ENCODE measurements at places on chromosomes 2 and 18.
A peak's percentile ranks its signal among the peaks of the same experiment; 100 is the strongest.

DNA sequence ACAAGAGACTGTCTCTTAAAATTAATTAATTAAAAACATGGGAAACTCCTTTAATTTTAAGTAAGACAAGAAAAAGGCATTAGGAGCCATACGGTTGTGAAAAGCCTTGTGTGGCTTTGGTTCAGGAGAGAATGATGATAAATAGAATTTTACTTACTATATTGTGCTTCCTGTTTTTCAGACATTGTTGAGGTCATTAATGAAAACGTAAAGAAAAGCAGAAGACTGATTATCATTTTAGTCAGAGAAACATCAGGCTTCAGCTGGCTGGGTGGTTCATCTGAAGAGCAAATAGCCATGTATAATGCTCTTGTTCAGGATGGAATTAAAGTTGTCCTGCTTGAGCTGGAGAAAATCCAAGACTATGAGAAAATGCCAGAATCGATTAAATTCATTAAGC is 10.7 kb upstream of the IL1RL2 start:
- no peak for DNase-seq

DNA sequence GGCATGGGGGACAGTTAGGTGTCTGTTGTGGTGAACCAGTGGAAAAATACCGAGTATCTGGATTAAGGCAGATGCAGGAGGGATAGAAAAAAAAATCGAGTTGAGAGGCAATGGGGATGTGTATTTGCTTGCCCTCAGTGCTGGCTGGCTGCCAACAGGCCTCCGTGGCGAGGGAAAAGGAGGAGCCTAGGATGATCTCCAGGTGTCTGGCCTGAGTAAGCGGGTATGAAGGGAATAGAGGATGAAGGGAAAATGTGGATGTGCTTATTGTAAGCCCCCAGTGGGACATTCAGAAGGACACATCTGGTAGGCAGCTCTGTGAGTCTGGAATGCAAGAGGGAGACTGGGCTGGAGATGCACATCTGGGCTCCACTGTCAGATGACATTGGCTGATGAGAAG is 22.8 kb downstream of the KCNS3 start:
- no peak for DNase-seq

DNA sequence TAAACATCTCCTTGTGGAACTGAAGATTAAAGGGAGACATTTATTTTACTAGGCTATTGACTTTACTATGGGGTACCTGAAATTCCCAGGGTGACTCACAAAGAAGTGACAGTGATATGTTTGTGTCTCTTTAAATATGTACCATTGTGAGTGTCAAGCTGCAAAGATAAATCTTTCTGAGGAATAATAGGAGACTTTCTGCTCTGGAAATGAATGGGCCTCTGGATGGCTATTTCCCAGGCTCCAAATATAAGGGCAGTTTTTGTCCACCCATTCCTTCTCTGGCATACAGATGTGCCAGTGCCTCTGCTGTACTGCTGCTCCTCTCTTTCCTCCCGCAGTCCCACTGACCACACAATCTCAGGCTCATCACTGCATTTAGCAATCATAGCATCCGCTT is 586.4 kb upstream of the CNTNAP5 start:
- no peak for DNase-seq

DNA sequence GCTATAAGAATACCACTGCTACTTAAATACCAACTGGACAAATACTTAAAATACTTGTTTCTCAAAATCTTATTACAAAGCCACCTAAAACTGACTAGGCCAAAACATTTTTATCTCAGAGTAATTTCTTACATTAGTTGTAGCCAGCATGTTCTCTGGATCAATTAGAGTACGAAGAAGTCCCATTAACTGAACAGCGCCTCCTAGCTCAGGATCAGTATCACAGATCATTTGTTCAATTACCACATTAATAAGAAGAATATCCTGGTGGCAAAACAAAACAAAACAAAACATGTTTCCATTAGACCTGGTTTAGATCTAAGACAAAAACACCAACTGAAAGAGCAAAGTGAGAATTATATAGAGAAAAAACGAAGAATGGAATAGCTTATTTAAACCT is 36.0 kb downstream of the PPP4R3B start:
- no peak for DNase-seq

DNA sequence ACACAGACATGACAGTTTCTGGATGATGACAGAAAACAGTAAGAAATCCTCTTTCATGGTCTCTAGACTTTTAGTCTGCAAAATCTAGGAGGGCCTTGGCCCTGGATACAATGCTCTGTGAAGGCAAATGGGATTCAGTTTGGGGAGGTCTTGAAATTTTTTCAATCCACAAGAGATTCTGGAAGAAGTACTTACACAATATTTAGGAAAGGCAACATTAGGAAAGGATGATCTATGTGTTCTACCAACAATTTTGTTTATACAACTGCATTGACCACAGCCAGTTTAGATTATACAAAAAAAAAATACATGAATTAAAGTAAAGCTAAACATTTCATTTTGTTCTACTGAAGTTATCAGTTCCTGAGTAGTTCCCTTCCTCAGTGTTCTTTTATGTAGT is 208.0 kb downstream of the SRBD1 start:
- DNase-seq: no peak

DNA sequence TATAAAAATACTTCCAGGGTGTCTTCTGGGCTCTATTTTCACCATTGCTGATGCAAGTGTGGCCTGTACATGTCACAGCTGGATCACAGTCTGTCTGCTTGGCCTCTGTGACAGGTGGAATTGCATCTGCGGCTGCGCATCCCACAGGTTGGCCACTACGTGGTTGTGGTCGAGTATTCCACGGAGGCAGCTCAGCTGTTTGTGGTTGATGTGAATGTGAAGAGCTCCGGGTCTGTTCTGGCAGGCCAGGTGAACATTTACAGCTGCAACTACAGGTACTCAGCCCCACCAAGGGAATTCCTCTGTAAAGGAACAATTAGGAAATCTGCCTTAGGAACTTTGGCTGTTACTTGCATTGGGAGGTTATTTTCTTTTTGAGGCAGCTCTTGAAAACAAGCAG is 144.5 kb downstream of the LAMA3 start:
- no peak for DNase-seq

GRCh38 chr2:177808984-177809809 is 263.4 kb downstream of the PDE11A start:
- DNase-seq: no peak

GRCh38 chr2:137913169-137913568 is 51.1 kb upstream of the HNMT start:
- DNase-seq: no peak

DNA sequence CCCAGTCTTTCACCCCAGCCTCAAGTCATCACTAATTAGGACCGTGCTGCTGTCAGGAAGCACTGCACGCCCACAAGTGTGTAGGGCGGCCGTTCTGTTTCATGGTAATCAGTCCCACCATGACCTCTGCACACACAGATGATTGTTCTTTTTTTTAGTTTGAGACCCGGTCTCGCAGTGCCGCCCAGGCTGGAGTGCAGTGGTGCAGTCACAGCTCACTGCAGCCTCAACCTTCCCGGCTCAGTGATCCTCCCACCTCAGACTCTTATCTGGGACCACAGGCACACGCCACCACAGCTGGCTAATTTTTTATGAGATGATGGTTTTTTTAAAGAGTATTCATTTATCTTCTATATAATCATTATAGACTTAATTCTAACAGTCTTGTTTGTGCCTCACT is 1.8 kb upstream of the IAH1 start:
- no peak for DNase-seq

- DNase-seq: no peak
Measured at GRCh38 chr18:55328301-55328700, 259.7 kb downstream of the TCF4 start.

DNA sequence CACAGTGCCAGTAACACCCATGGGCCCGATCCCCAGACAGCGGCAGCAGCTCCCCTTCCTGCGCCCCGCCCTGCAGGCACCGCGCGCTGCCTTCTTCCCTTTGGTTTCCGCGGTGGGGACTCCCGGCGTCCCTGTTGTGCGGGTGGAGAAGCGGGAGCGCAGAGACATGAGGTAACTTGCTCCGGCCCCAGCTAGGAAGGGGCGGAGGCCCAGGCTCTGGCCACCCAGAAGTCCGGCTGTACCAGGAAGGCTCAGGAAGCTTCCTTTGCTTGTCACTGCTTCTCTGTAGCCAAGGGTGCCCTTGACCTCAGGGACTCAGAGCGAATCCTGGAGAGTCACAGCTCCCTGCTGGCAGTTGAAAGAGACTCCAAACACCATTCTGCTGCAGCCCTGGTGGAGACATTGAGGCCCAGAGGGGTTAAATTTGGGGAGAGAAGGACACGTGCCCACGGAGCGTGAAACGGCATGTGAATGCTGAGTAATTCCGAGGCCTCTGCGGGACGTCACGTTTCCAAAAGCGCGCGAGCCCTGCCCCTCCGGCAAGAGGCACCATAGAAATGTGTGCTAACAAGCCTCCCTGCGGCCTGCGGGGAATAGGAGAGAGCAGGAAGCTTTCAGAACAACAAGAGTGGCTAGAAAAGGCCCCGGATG is 6.7 kb upstream of the ADCY3 start:
- peak; percentile 55 for DNase-seq

DNA sequence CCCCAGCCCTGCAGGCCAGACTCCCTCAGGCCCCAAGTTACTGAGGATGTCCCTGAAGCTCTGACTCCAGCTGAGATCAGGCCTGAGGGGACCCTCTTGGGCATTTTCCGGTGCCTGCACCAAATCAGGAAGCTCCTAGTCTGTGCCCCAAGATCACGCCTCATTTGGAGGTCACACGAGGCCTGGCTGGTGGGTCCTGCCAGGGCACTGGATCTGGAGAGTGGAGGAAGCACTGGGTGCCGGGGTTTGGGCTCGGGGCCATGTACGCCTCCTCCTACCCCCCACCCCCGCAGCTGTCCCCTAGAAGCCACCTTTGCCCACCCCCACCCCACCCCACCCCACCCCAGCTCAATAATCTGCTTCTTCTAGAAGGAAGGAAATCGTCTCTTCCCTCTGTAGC is 16.2 kb downstream of the SH2D6 start:
- DNase-seq: no peak

DNA sequence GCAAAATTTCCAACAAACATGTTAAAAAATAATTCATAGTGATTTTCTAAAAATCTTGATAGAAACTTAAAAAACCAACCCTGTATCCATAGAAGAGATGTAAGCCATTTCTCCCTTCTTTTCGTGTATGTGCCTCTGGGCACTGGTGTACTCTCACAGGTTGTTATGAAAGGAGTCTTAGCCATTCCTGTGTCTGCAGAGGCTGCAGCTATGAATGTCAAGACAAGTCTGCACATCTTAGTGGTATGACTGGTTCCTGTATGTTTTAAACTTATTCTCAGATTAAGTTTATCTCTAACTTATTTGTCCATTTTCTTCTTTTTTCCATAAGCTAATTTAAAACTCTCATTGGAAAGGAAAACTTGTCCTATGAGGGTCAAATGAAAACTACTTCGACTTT is 84.0 kb downstream of the DPP4 start:
- no peak for DNase-seq

DNA sequence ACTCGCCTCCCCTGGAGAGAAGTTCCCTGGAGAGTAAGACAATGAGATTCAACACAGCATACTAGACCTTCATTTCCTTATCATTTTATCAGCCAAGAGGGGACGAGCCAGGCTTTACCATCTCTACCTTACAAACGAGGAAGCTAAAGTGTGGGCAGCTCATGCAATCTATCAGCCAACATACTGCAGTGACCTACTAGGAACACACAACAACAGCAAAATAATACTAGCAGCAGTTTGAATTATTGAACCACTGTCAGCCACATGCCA is 60.0 kb upstream of the TEX51 start:
- DNase-seq: no peak

- DNase-seq: no peak
Measured at GRCh38 chr18:71994273-71994672, 549.9 kb downstream of the CBLN2 start.

DNA sequence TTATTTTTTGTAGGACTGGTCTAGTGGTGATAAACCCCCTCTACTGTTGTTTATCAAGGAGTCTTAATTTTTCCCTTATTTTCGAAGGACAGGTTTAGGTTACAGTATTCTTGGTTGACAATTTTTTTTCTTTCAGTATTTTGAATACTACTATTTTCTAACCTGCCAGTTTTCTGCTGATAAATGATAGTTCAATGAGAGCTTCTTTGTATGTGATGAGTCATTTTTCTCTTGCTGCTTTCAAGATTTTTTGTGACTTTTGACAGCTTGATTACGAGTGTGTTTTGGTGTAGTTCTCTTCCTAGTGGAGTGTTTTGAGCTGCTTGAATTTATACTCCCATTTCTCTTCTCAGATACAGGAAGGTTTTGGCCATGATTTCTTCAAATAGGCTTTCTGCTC is 77.5 kb downstream of the ACSL3 start:
- no peak for DNase-seq

GRCh38 chr2:11796190-11797171 is 50.0 kb downstream of the LPIN1 start:
- no peak for DNase-seq

DNA sequence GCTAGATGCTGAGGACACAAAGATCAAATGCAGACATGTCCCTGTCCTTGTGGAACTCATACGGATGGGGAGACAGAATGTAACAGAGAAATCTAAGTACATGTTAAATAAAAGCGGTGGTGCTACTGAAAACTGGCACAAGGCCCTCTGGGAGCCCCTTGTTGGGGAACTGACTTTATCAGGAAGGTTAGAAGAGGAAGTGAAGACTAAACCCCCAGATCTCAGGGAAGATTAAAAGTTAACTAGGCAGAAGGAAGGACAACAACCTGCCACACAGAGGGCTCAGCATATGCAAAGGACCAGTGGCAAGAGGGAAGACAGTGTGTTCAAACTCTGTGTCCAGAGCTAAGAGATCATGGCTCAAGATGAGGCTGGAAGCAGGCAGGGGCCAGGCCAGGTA is 4.8 kb downstream of the CACNB4 start:
- no peak for DNase-seq

DNA sequence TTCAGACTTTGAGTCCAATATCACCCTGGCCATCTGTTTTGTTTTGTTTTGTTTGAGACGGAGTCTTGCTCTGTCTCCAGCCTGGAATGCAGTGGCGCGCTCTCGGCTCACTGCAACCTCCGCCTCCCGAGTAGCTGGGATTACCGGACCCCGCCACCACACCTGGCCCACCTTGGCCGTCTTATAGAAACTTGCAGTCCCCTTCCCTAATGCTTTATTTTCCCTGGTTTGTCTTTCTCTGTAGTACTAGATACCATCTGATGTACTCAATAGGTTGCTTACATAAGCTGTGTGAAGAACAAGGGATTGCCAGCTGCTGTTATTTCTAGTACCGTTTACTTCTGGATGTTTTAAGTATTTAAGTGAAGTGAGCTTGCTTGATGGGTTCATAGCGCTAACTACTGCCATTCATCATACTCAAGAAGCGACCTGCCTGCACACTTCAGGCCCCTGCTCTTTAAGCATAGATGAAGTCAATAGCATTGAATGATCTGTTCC is 1.2 kb downstream of the RPL31 start:
- no peak for DNase-seq

GRCh38 chr2:230706053-230706521 is 6.6 kb upstream of the CAB39 start:
- no peak for DNase-seq

- peak; percentile 44 for DNase-seq
Measured at GRCh38 chr18:26621161-26622026, 73.0 kb upstream of the KCTD1 start.

All from stimulated activated naive CD8-positive, alpha-beta T cell treated with anti-CD3 and anti-CD28 coated beads, Interleukin-15, amount 100 ng/mL, for 72 hours (primary cell).